ENCODE measurements at places on chromosomes 6 and 20.

DNA sequence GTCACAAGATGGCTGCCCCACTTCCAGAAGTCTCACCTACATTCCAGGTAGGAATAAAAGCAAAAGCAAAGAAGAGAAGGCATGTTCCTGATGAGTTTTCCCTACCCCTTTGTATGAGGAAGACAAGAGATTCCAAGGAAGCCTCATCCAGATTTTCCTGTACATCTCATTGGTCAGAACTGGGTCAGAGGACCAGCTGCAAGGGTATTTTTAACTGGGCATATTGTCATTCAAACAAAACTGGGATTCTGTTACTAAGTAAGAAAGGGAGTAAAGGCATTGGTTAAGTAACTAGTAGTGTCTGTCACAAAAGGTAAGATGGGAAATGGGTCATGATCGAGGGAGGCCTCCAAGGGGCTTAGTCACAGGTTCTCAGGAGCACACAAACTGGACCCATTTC, 28.2 kb upstream of the RIMS4 start:
- no peak for DNase-seq

DNA sequence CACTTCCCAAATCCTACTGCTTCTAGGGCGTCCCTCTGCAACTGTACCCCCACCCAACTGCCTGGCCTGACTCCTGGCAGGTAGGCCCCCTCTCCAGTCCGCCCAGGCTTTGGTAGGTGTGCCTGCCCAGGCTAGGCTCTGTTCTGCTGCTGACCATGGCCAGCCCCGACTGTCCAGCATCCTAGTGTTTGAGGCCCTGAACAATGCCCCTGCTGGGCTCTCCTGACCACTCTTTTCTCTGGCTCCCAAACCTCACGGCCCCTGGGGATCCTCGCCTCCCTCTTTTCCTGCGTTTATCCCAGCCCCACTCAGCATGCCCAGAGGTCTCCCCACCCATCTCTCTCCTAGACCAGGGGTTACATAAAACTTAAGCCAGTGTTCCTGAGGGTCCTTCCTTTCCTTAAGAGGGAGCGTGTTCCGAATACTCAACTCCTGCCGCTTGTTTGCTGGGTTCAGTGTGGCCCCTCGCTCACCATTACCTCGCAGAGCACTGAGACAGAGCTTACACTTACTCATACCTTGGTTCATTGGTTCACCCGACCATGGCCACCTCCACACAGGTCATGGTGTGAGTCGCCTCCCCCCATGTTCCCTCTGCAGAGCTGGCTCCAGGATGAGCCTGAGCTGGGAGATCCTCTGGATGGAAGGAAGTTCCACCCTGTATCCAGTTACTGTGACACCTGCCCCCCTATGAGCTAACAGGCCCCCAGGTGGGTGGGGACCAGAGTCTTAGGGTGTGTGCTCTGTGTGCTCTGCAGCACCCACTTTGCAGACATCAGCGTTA, 21.0 kb upstream of the MYT1 start:
- no peak for DNase-seq

DNA sequence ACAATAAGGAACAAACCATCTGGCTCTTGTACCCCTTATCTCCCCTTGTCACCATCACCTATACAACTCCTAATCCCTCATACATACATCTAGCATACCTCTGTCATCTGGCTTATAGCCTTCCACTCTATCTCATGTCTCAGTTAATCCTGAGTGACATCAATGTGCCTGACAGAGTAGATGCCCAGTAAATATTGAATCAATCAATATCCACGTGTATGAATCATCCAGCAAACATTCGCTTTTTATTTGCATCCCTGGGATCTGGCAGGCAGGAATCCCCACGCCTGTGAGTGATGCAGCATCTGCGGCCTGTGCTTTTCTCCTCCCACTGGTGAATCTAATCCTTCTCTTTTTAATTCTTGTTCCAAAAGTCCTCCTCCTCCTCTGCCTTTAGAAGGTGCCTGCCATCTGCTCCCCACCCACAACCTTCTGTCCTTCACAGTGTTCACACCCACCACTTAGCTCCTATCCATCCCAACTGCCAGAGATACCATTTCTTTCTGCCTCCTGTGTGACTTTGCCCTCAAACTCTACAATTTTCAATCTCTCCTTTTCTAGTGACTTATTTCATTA, 37.6 kb downstream of the ZNF391 start:
- DNase-seq = no peak

GRCh38 chr20:55086421-55086820, 611.0 kb downstream of the DOK5 start:
- DNase-seq = no peak

GRCh38 chr6:112384511-112384910, 37.4 kb downstream of the RFPL4B start:
- no peak for DNase-seq

GRCh38 chr6:112549749-112550148, 202.6 kb downstream of the RFPL4B start:
- DNase-seq = no peak

DNA sequence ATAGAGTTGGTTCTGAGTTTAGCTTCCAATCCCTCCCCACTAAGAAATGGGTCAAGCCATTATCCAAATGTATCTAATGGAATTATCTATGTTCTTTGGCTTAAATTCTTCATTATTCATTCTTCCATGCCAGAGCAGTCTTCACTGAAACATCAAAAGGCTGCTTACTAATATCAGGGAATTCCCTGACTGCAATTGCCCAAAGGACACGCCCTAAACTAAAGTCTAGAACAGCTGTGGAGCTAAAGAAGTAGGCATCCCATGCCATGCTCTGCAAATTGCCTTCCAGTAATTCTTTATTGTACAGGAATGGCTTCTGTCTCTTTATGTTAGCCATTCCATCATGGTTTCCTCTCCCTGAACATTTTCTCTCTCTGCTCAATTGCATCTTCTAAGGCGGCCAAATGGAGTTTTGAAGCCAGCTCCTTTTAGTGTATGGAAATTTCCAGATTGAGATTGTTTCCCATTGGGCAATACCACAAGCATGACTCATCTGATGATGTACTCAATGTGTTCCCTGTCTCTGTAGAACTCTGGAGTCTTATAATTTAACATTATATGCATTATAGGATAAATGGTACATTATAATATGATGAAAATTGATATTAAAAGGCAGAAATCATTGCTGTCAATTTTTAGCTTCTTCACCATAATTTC, 28.8 kb upstream of the TSHZ2 start:
- no peak for DNase-seq

- no peak for DNase-seq
Measured at GRCh38 chr20:20814685-20815084, 102.2 kb upstream of the RALGAPA2 start.

GRCh38 chr20:61543086-61543485, 291.0 kb downstream of the CDH4 start:
- no peak for DNase-seq

DNA sequence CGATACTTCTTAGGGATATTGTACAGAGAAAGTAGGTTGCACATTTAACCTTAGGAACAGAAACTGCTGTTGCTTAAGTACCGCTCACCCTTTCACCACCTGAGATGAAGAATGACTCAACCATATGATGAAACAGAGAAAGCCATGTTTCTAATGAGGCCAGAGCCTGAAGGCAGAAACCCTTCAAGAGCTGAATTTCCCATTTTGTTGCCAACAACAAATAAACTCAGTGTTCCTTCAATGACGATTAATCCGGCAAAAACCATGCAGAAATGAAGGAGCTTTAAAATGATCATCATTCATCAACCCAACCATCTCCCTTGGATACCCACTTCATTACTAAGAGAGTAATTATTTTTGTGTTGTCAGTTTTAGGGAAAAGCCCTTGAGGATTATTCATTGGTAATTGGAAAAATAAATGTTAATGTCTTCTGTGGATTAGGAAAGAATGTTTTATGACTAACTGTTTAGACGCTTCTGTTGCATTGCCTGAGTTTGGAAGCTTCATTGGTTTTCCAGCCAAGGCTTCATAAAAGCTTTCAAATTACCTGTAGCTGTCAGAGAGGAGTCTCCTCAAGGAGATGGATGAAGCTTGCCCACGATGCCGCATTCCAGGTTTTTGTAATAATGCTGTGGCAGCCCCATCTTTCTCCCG, 112.1 kb upstream of the IYD start:
- DNase-seq = no peak

GRCh38 chr20:39291301-39291700, 329.2 kb downstream of the DHX35 start:
- DNase-seq = no peak

- DNase-seq = no peak
Measured at GRCh38 chr20:33899106-33899505, 88.0 kb downstream of the CHMP4B start.

- no peak for DNase-seq
Measured at GRCh38 chr6:2771079-2771478, 5.9 kb downstream of the WRNIP1 start.

- no peak for DNase-seq
Measured at GRCh38 chr20:38728911-38729642, 4.8 kb downstream of the SLC32A1 start.

Data from stimulated activated CD4-positive, alpha-beta T cell treated with anti-CD3 and anti-CD28 coated beads, Interleukin-1b, Interleukin-23, amount 100 ng/mL, for 1 hour (primary cell).